ENCODE measurements at places on chromosomes 12 and 14.

GRCh38 chr12:121893961-121894460, 5.4 kb downstream of the PSMD9 start:
- DNase-seq, result peak; percentile 44

DNA sequence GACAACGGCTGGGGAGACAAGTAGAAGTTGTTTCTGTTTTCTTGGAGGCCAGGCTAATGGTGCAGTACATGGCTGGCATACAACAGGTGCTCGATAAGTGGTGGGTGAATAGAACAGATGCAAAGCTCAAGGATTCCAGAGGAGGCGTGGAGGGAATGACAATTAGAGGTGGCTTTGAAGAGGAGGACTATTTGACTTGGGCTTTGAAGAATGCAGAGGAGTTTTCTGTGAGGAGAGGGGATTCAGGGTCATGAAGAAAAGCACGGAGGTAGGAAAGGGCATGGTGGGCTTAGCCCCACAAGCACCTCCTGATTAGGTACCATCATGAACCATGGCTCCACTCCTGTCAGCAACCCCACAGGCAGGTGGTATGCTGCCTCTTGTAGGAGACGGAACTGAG, 142.3 kb downstream of the RBM19 start:
- no peak for DNase-seq

DNA sequence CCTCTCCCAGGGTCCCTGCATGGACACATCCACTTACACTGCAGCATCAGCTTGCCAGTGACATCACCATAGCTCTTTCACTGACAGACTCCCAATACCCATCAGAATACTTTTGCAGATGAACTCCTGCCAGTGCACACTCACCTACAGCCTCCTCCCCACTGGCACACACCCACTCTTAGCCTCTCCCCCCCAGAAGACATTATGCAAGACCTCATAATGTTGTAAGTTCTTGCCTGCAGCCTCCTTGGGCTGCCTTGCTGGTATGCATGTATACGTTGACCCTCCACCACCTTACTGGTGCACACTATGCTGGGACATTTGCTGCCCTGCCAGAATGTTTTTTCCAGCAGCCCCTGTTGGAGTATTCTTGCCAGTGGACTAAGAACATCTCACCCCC, 324.2 kb downstream of the AEBP2 start:
- DNase-seq, result peak; percentile 40

GRCh38 chr12:51972849-51973273, 21.4 kb downstream of the ACVR1B start:
- DNase-seq, result peak; percentile 97

DNA sequence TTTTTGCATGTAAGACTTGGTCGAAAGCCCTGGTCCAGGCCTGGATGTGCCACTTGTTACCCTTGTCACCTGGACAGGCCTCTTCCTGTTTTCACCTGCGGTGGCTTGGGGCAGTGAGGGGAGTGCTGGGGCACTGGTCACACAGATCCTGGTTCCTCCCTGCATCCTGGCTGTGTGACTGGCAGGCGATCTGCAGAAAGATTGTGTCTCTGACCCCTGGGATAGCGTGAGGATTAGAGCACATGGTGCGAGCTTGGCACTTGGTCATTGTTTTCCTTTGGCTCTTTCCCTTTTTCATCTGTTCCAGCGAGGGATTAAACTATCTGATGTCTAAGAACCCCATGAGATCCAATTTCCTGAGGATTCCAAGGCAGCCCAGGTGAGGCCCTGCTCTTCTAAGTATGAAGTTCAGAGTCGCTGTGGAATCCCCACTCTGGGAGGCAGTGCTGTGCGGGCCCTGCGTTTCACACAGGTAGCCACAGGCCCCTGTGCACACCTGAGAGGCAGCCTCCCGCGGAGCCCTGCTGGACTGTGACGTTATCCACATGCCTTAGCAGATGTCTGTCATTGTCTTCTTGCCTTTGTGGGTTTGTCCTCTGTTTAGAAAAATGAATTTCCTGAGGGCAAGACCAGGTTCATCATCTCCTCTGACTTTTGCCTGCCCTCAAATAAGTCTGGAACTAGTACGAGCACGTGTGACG, 288.4 kb downstream of the CACNA1C start:
- DNase-seq, result no peak

Data from NCI-H226 (cell line).